ENCODE measurements at places on chromosomes 11 and 22.

DNA sequence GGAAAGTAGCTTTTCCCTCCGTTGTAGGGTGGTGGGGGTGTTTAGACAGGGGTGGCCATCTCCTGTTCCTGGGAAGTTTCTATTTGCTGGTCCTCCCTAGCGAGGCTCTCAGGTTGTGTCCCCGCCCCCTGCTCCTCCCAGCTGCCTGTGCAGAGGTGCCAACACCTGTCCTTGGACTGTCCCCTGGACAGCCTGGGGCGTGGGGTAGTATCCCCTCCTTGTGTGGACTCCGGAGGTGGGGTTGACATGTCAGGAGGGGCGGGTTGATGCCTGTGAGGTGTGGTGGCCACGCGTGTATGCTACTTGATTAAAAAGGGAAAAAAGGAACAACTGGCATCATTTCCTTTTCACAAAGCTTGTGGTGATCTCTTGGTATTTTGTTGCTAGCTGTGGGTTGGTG, 14.3 kb upstream of the RANBP1 start:
- no peak for DNase-seq

DNA sequence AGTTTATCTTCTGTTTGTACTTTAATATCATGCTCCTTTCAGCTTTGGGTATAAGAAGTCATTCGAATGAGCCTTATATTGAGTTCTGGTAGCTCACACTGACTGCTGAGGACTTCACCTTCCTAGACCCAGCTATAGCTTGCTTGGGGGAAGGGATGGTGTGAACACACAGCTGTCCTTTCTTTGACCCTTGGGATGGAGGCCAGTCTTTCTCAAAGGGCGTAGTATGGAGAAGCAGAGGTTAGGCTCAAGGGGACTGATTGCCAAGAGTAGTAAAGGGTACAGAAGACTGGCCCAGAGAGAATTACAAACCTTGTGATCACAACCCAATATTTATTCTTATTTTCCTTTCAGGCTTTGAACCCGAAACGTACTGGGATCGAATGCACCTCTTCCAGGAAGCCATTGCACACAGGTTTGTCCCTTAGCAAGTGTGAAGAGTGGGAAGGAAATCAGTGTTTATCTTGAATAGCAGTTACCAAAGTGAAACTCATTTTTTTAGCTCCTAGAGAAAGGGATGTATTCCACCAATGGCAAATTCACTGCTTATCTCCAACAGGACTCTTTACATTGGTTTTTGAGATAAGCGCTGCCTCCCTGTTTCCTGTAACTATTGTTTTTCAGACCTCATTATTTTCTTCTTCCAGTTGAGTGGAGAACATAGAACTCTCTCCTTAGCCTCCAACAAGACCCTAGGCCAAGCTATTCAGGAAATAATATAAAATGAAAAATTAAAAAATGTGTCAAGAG, 42.8 kb upstream of the YWHAH start:
- DNase-seq: no peak

DNA sequence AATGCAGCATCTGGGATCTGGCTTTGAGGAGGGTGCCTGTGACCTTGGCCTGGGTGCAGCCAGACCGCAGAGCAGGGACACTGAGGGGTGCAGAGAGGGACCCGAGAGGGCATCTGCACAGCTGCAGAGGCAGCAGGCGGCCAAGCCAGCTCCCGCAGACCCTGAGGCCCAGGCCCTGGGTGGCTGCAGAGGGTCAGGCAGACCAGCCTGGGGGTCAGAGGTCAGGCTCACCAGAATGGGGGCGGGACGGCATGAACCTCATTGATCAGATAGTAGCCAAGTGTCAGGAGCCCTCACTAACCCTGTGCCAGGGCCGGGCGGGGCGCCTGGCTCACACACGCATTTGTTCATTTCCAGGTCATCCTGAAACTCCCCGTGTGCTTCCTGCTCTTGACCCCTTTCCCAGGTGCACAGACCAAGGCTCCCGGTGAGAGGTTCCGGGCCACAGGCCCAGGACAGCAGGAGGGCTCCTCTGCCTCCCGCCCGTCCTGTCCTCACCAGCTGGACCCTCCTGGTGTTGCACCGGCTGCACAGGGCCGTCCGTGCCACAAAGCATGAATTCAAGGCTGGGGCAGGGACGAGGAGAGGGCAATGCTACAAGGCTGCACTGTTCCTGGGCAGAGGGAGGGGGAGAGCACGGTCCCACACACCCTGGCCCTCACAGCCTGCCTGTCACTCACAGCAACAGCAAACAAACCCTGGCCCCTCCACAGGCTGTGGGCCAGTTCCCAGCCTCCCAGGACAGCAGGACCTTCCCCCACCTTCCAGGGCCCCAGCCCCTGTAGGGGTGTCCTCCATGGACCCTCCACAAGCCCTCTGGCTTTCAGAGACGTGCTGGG, 3.3 kb downstream of the RTN4R start:
- no peak for DNase-seq

DNA sequence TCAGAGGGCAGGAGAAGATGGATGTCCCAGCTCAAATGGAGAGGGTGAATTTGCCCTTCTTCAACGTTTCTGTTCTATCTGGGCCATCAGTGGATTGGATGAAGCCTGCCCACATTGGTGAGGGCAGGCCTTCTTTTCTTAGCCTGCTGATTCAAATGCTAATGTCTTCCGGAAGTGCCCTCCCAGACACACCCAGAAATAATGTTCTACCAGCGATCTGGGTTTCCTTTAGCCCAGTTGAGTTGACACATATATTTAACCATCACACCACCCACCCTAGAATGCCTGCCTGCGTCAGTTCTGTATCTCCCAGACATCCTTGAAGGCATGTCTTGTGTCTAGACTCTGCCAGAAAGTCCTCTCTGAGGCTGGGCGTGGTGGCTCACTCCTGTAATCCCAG, 34.7 kb downstream of the CACNG2 start:
- no peak for DNase-seq

GRCh38 chr11:35363246-35363801, 56.0 kb downstream of the SLC1A2 start:
- DNase-seq: no peak

GRCh38 chr11:63929616-63930015, 9.2 kb upstream of the NAA40 start:
- no peak for DNase-seq

GRCh38 chr11:73325036-73325981, 17.2 kb downstream of the ARHGEF17 start:
- DNase-seq: no peak

- DNase-seq: no peak
Measured at GRCh38 chr11:3190600-3190999, 25.5 kb upstream of the OSBPL5 start.

DNA sequence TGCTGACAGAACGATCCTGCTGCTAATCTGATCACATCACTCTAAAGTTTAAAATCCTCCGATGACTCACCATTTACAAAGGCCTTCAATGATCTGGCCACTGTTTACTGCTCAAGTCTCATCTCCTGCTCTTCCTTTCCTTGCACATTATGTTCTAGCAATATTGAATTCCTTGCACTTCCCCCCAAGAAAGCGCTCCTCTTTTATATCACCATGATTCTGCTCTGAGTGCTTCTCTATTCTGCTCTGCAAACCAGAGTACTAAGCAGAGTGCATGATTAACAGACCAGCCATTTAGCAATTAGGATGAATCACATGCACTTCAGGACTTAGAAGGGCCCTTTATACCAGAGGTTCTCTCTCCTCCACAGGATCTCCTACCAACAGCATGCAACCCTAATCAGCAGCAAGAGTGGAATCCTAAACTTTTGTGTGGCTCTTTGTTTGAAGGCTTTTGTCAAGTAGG, 1122.8 kb upstream of the CCDC90B start:
- DNase-seq: no peak

GRCh38 chr22:35462498-35463230, 62.7 kb downstream of the MCM5 start:
- DNase-seq: no peak

Measured in LoVo (cell line).